Daoy (cell line): ENCODE measurements at places on chromosomes 2 and 18. TPM values are rescaled to one million over a fixed set of nuclear protein-coding genes. Genes with fewer than 3 reads are reported as not detected.

DNA sequence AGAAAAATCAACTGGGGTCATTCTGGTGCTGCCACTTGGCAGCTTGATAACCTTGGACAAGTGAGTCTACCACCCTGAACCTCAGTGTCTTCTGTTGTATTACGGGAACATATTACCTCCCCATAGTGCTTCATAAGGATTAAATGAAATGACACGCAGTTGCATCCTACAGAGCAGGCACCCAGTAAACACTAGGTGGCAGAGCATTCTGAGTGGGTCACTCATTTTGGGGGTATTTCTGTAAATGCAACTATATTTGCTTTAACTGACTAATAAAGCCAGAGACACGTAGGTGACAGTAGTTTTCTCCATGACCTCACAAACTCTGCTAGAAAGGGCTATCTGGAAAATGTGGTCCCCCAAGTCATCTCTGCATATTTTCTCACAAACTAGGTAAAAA, 4.7 kb downstream of the CD226 start:
- no peak for DNase-seq

DNA sequence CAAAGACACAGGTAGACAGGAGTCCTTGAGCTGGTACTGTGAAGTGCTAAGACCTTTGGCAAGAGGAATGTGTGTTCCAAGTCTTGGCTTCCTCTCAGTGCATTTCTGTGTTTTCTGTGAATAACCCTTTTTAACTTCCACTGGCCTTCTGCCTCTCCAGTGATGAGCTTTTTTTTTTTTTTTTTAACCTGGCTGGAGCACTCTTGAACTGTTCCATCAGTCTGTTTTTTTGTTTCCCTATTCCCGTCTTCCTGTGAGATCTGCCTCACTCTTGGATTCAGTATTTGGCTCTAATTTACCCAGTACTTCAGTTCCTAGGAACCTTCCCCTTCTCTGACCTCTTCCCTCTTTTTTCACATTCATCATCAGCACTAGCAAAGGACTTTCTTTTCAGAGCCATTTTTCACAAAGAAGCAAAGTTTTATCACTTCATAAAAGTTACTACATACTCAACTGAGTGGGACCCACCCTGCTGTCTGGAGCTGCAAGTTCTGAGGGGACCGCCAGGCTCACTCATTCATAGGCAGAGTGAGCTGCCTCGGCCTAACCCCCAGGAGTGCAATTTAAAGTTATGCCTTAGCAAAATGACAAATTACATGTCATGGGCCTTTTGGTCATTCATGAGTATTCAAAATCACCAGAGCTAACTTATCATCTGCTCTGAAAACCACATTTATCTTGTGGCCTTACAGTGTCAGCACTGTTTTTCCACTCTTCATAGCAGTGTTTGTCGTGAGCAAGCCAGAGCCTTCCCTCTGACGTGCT, 126.9 kb upstream of the DAPL1 start:
- DNase-seq, result no peak

Gene MYO7B
- 0.27 and 0.91 TPM in 2 replicates for total RNA-seq

Gene CPLX4
- not detected in 2 replicates for total RNA-seq

Gene CD8B
- total RNA-seq, result not detected in 2 replicates
